ENCODE measurements at places on chromosomes 3 and 15.

DNA sequence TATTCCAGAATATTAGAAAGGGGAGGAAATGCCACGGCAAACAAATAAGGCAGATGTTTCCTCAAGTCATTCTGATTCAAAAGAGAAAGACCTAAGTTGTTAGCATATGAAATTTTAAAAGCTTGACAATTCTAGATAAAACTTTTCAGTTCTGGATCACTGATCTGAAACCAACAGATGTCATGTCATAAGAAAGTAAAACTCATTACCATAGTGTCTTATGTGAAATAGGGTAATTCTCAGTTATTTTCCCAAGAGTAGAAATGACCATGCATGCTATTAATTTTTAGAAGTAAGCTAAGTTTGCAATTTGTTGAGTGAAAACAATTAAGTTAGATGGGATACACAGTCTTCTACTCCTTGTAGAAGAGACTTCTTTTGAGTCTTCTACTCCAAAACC is 630.3 kb downstream of the NAALADL2 start:
- DNase-seq = no peak

- no peak for DNase-seq
These were observed 169.1 kb upstream of the IQSEC1 start for GRCh38 chr3:13242364-13242737.

DNA sequence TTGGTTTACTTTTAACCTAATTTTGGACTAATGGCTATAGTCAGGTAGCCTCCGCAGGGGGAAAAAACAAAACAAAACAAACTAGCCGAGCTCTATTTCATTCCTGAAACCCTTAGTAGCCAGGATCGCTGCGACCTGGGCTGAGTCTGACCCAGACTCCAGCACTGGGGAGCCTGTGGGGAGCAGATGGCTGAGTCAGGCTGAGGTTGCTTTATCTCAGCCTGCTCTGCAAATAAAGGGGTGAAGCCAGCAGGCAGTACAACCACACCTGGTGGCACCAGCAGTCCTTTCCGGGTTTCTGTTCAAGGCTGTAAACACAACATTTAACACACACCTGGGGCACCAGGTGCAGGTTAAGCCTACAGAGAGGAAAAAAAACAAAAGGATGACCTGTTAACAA is 27.3 kb downstream of the ABHD2 start:
- DNase-seq = no peak

DNA sequence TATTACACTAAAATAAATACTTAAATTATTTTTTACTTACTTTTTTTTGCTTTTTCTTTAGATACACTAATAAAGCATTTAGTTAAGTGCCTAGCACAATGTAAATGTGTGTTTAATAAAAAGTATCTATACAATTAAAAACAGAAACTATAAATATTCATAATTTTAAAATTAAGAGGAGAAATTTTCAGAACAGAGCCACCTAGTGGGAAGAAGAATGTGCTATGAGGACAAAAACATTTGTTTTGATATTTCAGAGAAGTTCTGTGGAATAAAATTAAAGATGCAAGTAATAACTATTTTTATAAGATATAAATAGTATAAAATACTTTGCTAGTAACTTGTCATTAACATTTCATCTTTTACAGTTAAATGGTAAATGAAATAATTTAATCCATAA is 33.6 kb upstream of the PLSCR5 start:
- no peak for DNase-seq

- DNase-seq = no peak
These were observed 6.1 kb upstream of the JMJD7 start for GRCh38 chr15:41821831-41822230.

- peak; percentile 37 for DNase-seq
These were observed 82.8 kb upstream of the CDV3 start for GRCh38 chr3:133490468-133491351.

DNA sequence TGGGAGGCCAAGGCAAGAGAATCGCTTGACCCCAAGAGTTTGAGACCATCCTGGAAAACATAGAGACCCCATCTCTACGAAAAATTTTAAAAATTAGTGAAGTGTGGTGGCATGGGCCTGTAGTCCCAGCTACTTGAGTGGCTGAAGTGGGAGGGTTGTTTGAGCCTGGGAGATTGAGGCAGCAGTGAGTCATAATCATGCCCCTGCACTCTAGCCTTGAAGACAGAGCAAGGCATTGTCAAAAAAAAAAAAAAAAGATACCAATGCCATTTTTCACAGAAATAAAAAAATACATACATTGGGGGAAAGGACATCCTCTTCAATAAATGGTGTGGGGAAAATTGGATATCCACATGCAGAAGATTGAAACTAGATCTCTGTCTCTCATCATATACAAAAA is 74.6 kb downstream of the CERS3 start:
- no peak for DNase-seq

- no peak for DNase-seq
These were observed 43.5 kb upstream of the SLC6A11 start for GRCh38 chr3:10772271-10773161.

DNA sequence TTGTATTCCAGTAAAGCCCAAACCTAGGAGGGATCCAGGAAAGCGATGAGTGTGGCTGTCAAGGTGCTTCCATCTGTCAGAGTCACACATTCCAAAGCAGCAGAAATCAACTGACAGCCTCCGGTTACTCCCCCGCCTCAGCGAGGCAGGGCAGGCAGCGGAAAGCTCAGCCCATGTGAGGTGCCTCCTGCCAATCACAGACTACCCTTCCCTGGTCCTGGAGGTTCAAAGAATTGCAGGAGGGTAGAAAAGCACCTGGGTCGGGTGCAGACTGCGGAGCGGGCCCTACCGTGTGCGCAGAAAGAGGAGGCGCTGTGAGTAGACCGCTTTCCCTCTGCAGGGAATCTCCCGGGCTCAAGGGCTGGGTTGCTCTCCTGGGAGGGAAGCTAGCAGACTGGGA is at the start of gene UPK1B:
TSS of gene UPK1B (plus strand) at position 274 of the 400 bp plus-strand sequence. CDS start 13,144 bp downstream, outside the sequence.
- no peak for DNase-seq

DNA sequence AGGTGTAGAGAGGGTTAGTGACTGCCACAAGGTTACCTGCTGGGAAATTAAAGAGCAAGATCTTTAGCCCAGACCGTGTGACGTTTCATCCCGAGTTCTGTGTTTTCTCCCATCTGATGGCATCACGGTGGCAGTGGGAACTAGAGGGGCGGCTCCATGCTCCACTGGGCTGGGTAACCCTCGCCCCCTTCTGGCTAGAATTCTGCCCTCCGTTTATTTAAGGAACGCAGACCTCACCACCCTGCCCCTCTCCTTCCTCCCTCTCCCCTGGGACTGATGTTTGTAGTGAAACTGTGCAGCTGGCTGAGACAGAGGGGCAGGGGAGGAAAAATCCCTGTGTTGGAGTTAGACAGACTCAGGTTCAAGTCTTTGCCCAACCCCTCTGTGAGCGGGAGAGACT is 65.6 kb downstream of the ITGA11 start:
- no peak for DNase-seq

- no peak for DNase-seq
These were observed 25.4 kb upstream of the PRSS50 start for GRCh38 chr3:46742992-46743585.

DNA sequence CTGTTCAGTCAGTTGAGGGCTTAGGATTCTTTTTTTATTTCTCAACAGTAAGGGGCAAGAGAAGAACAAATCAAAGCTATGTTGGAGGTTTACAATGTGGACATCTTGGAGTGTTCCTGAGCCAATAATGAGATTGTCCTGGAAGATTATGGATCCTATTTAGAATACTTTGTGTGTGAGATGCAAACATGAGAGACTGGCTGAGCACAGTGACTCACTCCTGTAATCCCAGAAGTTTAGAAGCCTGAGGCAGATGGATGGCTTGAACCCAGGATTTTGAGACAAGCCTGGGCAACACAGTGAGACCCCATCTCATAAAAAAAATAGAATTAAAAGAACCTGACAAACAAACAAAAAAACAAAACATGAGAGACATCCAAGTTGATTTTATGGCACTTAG is 351.6 kb downstream of the GAP43 start:
- DNase-seq = no peak

DNA sequence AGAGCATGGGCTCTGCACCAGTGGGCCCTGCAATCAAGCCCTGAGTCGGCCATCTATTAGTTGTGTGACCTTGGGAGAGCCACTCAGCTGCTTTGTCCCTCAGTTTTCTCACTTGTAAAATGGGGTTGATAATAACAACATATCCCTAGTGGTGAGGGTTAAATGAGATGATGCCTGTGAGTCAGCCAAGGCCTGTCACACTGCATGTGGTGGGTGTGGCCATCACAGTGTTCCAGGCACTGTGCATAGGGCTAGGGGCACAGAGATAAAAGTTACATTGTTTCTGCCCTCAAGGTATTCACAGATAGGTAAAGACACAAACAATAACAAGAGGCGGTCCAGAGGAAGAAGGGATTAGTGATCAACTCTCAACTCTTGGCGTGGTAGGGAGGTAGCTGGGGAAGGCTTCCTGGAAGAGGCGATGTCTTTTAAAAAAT is 19.5 kb downstream of the SMAD6 start:
- no peak for DNase-seq

DNA sequence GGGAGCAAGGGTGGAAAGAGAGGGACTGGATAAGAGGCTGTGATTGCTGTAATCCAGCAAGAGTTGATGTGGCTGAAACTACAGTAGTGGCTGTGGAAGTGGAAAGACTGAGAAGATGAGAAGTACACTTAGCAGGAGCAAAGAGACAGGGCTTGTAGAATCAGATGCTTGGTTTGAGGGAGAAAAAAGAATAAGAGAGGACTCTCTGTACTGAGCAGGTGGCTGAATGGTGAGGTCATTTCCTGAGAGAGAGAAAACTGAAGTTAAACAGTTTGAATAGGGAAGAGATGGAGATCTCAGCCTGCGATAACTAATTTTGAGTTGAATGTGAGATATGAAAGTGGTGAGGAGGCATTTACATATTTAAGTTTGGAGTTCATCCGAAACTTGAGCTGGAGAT is 95.8 kb upstream of the SLC25A36 start:
- no peak for DNase-seq

DNA sequence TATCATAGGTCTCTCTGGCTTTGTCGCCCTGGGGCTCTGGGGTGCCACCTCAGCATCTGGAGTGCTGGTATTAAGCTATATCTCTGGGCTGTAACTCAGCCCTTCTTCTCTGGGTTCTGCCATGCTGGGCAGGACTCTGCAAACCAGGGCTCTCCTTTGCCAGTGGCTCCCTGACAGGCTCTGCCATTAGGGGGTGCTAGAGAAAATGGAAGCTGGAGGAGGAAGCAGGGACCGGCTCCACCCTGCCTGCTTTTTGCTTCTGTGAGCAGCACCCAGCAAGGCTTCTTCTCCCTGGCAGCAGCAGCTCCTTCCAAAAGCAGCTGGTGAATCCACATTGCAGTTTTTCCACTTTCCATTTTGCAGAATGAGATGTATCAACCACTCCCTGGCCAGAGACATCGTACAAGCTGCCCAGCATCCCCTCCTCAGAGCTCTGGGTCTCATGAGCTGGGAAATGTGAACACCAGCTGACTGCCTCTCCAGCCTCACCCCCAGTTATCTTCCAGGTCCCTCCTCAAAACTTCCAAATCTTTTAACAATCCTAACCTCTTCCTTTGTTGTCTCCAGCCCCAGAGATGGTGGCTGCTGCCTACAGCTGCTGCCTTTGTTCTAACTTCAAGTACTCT is 165.0 kb downstream of the ABHD5 start:
- DNase-seq = no peak

DNA sequence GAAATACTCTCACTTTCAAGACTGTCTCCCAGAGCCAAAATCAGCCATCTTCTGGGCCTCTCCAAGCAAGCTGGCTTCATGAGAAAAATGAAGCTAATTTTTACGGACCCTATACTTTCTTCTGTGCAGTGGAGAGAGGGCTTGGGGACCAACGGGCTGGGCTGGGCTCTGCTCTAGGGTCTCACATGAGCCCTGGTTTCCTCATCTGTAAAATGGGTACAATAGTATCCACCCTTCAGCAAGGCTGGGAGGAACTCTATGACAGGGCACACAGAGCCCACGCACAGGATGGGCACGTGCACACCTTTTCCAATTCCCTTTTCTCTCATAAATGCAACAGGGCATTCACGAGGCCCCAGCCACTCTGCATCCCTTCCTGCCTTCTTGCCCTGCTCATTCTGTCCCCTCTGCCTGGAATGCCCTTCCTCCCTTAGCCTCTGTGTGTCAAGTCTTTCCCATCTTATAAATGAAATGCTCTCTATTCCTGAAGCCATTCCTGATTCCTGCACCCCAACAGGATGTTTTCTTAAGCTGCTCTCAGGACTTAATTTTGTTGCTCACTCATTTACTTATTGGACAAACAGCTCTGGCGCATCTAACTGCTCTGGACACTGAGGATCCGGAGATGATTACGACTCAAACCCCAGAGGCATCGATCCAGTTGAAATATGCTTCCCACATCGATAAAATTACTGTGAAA is 32.9 kb upstream of the SEC13 start:
- DNase-seq = no peak

- DNase-seq = no peak
These were observed 632.3 kb upstream of the NR2F2 start for GRCh38 chr15:95698230-95698629.

DNA sequence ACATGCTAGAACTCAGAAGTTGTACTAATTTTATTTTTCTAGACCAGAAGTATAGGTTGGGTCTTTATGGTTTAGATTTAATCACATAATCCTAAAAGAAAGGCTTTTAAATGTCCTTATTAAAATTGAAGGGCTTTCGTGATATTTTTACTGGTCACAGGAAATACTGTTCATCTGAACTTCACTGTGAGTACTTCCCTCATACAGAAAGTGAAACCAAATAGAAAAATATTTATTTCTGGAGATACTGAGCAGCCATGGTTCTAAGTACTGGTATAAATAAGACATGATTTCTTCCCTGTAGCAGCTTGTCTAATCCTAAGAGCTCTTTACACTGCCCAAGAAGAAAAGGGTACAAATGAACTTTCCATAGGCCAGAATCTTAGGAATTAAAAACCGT is 2.0 kb downstream of the SNRK start:
- no peak for DNase-seq

DNA sequence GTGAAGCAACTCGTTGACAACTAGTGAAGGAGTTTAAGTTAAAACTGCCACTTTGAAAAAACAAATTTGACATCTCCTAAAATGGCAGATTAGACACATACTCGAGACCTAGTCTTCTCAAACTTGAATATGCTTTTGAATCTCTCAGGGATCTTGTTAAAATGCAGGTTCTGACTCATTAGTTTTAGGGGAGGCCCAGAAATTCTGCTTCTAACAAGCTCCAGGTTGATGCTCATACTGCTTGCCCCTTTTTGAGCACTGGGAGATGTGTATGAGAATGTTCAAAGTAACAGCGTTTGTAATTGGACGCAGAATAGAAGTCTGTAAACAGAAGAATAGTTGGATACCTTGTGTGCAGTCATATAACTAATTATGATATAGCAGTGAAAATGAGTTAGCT is 1.6 kb downstream of the C3orf38 start:
- DNase-seq = no peak

DNA sequence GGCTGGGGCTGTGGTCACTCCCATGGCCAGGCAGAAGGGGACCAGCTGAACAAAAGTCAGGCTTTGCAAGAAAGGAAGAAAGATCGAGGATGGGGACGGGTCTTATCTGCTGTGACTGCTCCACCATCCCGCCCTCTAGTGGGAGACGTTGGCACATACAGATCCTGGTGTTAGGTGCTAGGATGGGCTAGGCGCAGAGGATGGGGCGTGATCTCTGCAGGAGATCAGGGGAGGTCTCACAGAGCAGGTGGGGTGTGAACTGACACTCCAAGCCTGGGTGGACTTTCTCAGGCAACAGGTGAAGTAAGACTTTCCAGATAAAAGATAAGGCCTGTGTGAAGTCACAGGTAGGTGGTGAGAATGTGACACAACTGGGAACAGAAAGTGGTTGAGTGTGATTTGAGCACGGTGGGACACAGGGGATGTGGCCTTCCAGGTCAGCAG is 141.9 kb upstream of the SMAD3 start:
- DNase-seq = no peak
